ENCODE measurements at places on chromosomes 12 and 14.
A peak's percentile ranks its signal among the peaks of the same experiment; 100 is the strongest.

DNA sequence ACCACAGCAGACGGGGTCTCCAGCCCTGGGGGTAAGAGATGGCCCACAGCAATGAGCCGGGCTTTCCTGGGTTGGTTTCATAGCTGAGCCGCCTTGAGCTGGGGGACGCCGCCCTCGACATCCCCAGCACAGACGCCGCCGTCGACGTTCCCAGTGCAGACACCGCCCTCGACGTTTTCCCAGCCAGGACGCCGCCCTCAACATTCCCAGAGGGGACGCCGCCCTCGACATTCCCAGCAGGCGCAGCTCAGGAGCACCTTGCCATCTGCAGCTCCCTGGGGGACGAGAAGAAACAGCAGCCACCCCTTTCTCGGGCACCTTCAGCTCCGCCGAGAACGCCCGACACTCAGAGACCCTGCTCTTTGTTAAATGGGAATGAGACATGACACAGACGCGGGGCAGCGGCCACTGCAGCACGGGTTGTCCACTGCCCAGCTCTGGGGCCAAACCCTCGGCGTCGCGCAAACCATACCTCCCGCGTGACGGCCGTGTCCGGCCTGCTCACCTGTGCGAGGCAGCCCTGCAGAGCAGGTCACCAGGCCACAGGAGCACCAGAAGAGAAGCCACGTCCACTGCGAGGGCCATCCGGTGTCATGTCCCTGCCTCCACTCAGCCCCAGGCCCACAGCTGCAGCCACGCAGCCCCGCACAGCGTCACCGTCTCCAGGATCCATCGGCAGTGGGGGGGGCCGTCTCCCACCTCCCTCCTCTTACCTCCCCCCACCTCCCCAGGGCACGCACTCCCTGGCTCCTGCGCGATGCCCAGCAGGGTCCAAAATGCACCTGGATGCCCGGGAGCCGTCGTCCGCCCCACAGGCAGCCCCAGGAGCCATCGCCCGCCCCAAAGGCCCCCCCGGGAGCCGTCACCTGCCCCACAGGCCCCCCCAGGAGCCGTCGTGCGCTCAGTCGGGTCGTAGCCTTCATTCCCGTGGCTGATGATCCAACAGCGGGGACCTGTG lies 77.4 kb upstream of the GALNT9 start:
- no peak for DNase-seq

DNA sequence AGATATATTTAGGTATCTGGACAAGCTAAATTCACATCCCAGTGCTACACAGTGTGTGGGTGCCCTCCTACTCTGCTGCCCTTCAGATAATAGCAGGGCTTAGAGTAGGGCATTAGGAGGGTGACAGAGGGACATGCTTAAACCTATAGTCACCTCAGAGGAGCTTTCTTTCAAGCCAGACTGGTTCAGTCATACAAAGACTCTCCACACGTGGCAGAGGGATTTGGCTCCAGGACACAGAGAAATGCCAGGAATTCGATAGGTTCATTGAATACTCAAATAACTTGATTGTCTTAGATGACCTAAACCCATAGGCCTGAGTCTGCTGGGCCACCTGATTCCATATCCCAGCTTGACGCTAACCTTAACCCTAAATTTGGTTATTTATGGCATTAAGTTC lies 163.5 kb downstream of the TPH2 start:
- DNase-seq: no peak

DNA sequence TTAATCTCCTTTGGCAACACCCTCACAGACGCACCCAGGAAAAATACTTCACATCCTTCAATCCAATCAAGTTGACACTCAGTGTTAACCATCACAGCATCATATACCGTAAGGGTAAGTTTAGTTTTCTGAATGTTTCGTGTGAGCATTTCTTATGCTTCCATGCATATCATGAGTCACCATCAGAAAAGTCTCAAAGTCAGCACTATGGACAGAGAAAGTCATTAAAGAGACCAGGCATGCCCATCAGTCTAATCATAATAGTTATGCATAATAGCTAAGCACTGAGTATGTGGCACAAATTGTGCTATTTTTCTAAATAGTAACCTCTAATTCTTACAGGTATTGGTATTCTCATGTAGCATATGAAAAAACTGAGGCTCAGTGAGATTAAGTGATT lies 158.8 kb upstream of the PRMT8 start:
- no peak for DNase-seq

- DNase-seq: no peak
These were observed 19.7 kb upstream of the TMCC3 start for GRCh38 chr12:94670075-94670474.

DNA sequence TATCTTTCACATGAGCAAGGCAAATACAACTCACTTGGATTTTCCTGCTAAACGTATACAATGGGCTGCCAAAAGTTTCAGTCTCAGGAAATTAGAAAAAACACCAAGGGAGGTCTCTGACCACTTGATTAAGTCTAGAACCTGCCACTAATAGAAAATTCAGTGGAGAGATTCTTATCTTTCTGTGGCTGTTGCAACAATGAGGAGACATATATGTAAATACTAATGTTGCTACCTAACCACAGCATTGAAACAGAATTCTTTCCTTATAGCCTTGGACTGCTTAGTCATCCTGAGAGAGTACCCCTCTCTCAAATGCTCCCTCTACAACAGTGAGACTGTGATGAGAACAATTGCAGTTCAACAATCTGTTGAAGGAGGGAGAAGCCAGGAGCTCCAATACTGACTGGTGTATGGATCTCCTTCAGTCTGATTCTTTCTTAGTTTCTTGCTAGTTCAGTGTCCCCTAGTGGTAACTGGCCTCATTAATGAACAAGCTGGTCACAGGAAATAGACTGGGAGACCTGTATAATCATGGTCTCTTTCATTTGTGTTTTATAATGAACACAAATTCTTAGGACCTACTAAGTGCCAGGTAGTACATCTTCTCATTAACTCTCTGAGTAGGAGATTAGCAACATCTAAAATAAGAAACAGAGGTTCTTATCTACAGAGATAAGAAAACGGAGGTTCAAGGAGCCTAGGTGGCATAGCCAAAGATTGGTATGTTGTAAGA lies 164.5 kb downstream of the SLC38A4 start:
- DNase-seq: peak; percentile 46

DNA sequence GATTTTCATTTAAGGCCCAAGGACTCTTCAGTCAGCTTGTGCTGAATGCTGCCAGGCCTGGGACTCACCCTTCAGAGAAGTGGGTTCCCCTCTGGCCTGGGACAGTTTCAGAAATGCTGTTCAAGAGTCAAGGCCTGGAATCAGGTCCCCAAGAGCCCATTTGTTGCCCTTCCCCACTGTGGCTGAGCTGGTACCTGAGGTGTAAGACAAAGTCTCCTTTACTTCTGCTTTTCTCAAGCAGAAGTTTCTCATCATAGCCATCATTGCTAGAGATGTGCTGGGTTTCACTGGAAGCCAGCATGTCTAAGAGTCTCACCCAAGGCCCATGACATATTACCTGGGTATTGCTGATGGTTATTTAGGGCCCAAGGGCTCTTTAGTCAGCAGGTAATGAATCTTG lies 8.9 kb downstream of the FANCM start:
- DNase-seq: no peak

DNA sequence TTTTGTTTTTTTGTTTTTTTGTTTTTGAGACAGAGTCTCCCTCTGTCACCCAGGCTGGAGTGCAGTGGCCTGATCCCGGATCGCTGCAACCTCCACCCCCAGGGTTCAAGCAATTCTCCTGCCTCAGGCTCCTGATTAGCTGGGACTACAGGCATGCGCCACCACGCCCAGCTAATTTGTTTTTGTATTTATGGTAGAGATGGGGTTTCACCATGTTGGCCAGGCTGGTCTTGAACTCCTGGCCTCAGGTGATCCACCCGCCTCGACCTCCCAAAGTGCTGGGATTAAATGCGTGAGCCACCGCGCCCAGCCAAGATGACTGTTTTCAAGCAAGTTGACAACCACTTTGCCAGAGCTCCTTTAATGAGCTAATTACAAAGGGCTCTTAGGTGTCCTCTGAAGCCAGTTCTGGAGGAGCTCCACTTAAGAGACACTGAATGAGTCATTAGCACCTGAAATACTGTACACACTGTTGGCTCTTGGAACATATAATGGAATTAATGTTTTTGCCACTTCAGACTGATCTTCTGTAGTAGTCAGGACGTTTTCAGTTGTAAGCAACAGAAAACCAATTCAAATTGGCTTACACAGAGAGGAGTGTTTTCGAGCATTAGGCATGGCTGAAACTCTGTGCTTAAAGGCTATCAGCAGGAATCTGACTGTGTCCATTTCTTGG lies 55.4 kb upstream of the MED13L start:
- DNase-seq: no peak

DNA sequence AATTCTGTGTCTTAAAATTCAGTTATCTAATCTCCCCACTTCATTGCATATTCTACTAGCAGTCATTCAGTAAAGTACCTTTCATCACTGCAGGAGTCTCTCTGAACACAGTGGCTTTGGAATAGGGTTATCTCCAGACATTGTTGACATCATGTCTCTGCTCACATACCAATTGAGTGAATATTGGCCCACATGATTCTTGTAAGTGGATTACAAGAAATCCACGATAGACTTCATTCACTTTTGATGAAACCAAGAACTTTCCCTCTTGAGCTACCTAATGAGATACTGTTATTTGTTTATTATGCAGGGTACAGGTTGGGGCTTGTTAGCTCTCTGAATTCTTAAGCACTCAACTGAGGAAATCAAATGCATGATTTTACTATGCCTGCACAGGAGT lies 284.9 kb downstream of the RAD51B start:
- DNase-seq: no peak

GRCh38 chr14:68172216-68172615 lies 352.6 kb downstream of the RAD51B start:
- no peak for DNase-seq

DNA sequence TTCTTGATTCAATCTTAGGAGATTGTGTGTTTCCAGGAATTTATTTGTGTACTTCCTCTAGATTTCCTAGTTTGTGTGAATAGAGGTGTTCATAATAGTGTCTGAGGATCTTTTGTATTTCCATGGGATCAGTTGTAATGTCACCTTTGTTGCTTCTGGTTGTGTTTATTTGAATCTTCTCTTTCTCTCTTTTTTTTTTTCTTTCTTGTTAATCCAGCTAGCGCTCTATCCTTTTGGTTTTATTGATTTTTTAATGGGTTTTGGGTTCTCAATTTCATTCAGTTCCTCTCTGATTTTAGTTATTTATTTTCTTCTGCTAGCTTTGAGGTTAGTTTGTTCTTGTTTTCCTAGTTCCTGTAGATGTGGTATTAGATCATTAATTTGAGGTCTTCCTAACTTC lies 242.5 kb downstream of the SEC23A start:
- DNase-seq: no peak
